ENCODE measurements at places on chromosomes 2 and 18.

DNA sequence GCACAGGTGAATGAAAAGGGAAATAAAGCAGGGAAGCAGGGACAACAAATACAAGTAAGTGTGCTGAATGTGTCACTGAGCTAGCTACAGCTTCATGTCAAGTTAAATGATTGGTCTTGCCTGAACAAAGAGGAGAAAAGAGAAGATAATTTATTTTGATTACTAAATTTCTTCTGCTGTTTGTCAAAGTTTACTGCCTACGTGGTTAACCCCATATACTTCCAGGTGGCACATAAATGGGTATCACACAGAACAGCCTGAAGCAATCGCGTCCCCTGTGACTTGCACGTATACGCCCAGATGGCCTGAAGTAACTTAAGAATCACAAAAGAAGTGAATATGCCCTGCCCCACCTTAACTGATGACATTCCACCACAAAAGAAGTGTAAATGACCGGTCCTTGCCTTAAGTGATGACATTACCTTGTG lies 434.2 kb downstream of the LRRTM4 start:
- no peak for ATAC-seq

DNA sequence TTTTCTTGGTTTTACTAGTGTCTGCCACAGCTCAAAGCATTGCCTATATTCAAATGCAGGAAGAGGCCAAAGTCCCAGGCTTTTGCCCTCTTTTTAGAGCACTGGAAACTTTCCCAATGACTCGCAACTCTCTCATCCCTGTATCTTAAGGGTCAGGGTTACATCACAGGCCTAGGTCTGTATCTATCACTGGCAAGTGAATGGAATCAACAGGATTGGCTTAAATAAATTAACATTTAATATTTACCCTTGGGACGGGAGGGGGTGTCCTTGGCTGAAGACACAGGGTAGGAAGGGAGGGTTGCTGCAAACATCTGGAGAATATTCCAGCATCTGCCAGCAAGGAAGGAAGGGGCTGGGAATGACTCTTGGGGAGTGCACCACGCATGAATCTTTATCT lies 242.6 kb downstream of the SLC4A3 start:
- no peak for ATAC-seq

DNA sequence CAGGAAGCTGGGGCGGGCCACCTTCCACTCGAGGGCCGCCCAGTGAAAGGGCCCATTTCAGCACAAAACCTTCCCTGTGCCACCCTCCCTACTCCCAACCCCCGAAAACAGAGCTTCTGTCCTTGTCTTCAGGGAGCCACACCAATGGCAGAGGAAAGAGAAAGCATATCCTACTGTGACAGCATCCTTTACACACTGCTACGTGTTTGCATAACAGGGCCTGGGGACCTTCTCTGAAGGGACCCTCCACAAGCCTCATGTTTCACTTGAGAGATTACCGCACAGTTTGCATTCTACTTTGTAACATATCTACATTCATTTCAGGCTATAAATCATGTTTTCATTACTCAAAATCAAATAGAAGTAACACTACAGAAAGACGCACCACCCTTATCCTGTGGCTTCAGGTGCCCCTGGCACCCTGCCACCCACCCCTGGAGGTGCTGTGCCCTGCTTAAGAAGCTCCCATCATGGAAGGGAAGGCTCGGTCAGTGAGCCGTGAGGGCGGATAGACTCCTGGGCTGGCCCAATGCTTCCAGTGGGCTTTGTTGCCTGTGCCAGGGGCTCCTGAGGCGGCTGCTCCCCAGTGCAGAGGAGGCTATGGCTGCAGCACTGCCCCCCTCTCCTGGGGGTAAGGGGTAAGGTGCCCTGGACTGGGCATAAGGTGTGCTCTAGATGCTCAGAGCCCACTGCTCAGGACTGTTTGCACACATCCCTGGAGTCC lies 52.0 kb downstream of the EIPR1 start:
- ATAC-seq, result no peak

DNA sequence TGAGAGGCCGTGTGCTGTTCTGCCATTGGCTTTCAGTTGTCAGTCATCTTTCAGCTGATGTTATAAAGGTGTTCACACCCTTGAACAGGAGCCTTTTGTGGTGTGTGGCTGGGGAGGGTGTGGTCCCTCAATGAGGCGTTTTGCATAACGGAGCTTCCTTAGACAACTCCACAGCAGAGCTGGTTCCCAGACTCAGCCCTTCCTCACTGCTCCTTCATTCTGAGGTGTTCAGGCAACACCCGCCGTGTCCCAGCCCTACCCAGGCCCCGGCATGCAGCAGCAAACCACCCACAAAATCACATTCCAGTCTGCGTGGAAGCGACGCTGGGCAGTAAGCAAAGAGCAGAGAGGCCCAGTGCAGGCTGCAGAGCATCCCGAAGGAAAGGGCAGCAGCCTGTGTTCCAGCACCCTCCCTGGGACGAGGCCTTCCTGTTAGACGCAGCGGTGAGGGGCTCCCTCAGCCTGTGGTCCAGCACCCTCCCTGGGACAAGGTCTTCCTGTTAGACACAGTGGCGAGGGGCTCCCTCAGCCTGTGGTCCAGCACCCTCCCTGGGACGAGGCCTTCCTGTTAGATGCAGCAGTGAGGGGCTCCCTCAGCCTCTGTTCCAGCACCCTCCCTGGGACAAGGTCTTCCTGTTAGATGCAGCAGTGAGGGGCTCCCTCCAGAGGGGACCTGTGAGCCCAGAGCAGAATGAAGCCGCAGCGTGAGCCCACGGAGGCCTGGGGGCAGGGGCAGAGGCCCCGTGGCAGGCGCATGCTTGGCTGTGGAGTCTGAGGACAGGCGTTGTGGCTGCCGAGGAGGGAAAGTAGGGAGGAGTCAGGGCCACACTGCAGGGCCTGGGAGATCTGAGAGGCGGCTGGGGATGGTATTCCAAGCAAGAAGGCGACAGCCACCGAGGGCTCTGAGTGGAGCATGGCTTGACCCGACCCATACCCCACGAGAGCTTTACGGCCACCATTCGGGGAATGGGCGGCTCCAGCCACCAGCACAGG lies 201.8 kb upstream of the HDAC4 start:
- no peak for ATAC-seq

DNA sequence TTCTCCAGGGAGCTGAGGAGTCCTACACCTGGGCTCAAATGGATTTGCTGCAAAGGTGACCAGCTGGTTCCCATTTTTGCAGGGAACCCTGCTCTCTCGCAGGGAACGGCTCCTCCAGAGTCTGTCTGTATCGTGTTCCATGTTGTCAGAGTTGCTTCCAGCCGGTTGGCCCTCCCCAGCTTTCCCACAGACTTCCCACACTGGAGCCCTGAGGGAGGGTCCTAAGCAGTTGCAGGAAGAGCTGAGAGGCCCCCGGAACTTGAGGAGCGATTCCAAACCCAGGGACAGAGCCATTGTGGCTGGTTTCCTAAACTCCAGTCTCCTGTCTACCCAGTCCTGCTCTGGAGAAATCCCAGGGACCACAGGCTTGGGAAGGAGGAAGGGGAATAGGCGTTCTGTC lies 121.7 kb upstream of the PPP1CB start:
- ATAC-seq, result no peak

DNA sequence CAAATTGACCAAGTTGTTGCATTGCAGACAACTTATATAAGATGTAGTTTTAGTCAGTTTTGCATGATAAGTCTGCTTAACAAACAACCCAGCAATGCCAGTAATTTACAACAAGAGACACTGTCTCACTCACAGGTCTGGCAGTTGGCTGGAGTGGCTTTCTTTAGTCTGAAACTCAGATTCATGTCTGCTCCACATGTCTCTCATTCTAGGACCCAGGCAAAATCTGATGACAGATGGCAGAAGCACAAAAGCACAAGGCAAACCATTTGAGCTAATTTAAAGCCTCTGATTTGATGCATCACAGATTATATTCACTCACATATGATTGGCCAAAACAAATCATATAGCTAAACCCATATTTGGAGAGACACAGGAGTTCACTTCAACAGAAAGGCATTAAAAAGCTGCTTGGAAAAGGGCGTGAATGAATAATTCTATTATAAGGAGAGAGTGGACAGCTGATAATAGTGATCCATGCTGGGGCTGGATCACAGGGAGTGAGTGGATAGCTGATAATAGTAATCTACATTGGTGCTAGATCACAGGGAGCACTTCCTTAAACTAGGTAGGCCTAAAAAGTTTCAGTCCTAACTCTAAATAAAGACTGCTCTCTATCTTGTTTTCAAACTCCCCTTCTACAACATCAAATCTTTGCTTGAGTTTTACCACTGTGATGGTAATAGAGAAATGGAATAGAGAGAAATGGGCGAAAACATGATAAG lies 593.2 kb upstream of the ZNF804A start:
- no peak for ATAC-seq

DNA sequence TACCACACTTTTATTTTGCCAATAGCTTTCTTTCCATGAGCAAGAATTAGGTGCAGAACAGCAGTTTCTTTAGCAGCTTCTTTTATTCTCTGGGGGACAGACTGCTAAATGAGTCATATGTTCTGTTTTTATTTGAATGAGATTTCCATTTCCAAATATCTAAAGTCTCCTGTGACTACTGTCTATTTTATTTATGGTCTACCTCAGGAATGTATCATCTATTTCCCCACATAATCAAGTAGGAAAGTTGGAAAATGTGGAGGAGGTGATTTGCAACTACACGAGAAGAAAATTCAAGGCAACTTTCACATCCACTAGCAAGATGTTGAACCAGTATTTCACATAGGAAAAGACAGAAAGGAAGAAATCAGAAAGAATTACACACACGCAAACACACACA lies 139.9 kb upstream of the MEX3C start:
- ATAC-seq, result no peak

DNA sequence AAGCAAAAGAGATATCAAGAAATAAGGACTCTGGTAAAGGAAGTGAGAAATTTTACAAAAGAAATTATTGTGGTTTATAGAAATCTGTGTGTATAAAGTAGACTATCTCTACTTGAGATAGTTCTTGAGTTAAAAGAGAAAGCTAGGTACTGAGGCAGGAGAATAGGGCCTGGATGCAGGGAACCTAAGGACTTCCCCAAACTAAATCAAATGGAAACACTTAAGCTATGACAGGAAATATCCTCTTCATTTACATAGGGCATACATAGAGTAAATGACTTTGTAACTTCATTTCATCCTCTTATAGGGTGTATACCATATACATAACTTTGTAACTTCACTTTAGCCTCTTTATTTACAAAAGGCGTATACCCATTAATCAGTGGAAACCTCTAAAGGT lies 219.2 kb upstream of the RGPD4 start:
- no peak for ATAC-seq

DNA sequence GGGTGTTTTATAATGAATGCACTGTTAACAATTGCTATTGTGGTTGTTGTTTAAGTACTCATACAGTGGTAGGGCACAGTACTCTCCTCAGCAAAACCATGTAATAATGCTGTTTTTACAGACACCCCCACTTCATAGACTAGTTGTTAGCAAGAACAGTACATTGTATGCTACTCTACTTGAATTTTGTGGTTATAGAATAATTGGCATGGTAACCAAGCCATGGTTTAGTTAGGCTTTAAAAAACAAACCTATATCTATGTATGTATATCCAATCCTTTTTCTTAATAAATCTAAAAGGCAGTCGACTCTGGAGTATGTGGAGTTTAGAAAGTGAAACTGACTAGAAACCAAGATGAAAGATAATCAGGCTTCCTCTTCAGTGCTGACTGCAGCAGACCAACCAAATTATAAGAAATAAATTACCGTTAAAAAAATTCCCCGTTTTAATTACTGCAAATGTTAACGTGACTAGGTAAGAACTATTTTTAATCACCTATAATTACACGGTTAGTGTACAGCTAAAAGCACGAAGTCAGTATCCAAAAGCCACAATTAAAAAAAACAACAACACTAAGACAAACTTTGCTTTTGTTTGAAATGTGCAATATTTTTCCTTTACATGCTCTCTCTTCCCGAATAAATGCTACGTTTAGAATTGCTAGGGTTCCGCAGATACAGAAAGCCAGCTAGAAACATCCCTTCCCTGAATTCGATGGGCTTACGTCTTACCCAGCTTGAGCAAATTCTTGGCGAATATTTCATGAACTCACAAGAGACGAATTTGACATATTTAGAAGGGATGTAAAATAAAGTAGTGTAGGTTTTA lies 113.3 kb upstream of the SERTAD2 start:
- ATAC-seq, result peak; percentile 62

GRCh38 chr2:187319441-187320108 lies 128.5 kb downstream of the CALCRL start:
- no peak for ATAC-seq

- ATAC-seq, result no peak
These were observed 115.7 kb upstream of the LRATD1 start for GRCh38 chr2:14516844-14517243.

DNA sequence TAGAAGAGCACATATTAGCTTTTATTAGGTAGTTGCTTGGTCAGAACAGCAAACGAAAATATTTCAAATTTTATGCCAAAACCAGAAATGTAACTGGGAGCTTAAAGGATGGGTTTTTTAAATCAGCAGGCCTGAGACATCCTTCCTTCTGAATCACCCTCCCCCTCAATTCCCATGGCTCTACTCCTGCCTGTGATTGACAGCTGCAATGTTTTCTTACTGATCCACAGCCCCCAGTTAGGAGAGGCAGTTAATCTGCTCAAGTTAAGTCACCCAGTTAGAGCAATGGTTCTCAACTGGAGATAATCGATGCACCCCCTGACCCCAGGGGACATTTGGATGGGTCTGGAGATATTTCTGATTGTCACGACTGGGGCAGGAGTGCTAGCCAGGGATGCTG lies 24.9 kb downstream of the KCTD18 start:
- no peak for ATAC-seq

DNA sequence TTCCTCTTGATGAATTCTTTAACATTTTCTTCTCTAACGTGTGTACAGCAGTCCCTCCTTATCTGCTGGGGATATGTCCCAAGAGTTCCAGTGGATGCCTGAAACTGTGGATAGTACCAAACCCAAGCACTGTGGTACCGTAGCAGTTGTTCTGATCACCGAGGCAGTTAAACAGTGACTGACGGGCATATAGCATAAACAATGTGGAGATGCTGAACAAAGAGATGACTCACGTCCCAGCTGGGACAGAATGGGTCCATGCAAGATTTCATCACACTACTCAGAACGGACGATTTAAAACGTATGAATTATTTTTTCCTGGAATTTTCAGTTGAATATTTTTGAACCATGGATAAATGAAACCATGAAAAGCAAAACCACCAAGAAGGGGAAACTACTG lies 54.5 kb upstream of the SPAG16 start:
- no peak for ATAC-seq

DNA sequence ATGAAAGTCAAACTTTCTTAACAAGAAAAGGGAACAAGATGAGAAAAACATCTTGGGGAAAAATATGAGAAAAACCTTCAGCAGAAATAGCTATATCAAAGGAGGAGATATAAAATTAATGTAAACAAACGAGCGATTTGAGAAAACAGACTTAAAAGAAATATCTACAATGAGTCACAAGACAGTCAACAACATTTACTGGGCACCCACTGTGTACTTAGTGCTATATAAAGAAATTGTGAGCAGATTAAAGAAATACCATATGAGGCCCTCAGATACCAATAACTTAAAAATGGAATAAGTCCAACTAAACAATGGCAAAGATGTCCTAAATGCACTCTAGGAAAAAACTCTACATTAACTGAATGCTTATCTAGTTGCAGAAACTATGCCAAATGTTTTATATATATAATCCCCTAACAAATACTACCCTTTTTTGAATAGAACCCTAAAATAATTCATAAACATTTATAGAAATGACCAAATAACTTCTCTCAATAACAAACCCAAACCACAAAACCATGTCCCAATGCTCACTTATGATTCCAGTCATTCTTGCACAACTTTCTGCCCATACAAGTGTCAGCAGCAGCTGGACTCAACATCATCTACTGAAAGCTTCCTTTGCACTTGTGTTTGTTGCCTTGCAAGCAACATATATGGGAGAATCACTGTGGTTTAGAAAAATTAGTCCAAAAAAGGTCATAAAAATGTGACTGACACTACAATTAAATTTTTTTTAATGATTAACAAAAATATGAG lies 83.5 kb downstream of the COBLL1 start:
- no peak for ATAC-seq
